Mesothelial cell of epicardium (in vitro differentiated cells): ENCODE measurements at places on chromosomes 13 and 19.

DNA sequence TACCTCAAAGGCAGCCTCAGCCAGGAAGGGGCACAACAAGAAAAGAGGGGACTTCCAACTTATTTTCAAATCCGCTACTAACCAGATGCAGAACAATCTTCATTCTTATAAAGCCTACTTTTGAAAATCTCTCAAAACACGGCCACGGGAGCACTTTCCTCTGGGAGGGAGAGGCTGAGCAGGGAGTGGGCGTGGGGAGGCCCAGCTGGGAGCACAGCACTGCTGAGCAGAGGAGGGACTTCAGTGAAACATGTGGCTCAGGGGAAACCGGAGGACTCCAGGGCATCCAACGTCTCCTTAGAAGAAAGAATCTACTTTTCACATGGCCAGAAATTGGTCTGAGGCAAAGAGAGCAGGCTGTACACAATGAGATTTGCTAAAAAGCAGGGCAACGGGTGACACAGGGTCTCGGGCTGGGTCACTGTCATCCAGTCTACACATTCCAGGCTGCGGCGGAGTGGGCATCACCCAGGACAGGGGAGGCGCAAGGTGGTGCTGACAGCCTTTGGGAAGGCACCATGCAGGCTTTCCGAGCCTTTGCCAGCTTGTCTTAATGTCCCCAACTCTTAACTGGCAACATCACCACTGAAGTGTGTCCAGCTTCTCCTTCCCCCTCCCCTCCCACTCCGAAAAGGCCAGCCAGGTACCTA, 117.1 kb downstream of the STK24 start:
- DNase-seq = no peak

- DNase-seq = no peak
Observed at GRCh38 chr13:99280166-99280565, 22.0 kb upstream of the GPR18 start.

DNA sequence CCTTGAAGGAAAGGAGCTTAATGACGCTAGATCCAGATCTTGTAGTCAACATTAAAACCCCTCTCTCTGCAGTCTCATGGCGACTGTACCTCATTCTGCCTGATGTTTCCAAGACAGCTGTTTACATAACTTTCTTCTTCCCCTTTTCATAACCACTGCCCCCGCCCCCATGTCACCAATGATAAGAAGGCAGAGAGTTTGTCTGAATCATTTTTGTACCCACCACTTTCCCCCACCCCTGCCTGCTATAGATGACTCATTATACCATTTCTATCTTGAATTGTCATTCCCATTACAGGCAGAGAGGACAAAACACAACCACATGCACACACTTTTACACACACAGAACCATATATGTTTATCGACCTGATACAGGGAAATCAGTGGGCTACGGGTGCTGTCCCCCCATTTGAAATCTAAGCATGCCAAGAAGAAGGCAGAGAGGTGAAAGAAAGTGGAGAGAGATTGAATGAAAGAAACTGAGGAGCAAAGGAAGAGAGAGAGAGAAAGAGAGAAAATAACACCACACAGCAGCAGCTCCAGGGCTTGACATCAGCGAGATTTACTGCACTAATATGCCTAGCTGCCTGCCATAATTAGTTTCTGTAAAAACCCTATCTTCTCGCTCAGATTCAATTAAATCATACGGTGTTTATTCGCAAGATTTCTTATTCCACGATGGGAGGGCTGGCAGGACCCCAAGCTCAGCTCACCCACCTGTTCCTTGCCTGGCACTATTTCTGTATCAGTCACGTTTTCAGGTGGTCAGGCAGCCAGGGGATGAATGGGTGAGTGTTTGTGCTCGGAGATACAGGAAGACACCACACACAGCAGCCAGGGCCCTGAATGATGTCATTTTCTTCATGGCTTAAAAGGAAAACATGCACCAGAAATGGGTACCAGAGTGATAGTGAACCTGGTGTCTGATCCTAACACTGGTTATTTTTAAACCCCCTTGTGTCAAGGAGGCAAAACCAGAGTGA, 114.3 kb upstream of the SERP2 start:
- no peak for DNase-seq

- DNase-seq = no peak
Observed at GRCh38 chr13:85728811-85729210, 70.4 kb downstream of the SLITRK6 start.

GRCh38 chr19:28881616-28882015, 331.3 kb downstream of the UQCRFS1 start:
- DNase-seq = no peak

- no peak for DNase-seq
Observed at GRCh38 chr13:48263196-48263595, 30.2 kb downstream of the ITM2B start.

GRCh38 chr19:15506074-15506571, 2.2 kb upstream of the CYP4F22 start:
- no peak for DNase-seq

DNA sequence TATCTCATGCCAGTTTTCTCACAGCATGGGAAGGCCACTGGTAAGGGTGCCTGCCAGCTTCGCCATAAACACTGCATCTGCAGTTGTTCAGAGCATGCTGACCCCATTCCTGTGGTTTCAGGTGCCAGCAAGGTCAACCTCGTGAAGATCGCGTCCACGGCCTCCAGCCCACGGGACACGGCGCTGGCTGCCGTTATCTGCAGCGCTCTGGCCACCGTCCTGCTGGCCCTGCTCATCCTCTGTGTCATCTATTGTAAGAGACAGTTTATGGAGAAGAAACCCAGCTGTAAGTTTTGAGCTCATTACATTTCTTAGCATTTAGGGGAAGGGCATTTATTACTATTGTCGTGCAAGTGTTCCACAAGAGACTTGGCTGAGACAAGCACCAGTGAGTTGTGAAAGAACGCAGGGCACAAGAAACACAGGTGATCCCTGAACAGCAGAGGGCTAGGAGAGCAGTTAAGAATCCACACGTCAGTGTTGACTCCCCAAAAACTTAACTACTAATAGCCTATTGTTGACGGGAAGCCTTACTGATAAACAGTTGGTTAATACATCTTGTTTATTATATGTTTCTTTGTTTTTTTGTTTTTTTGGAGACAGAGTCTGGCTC, 88.8 kb downstream of the TNFRSF19 start:
- DNase-seq = no peak

DNA sequence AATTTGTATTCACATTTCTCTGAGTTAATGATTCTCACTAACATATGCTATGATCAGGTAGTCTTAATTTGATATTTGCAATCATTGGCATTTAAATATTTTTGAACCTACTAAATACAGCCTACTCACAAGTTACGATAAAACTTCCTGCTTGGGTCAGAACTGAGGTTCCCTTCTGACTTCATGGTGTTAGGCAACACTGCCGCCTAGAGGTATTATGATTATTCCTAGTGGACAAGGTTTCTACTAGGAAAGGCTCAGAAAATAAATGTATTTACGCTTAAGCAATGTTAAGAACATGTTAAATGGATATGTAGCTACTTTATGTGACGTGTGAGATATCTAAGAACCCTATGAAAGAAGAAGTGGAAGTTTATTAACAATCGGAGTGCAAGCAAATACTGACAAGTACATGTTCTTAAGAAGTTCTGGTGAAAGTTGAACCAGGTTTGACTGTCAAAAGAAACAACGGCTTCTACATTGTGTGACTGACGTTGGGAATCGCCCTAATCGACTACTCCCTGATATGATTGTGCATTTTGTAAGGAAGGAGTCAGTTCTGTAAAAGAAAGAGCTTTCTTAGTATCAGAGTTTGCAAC, 1395.8 kb downstream of the SLITRK5 start:
- DNase-seq = no peak

DNA sequence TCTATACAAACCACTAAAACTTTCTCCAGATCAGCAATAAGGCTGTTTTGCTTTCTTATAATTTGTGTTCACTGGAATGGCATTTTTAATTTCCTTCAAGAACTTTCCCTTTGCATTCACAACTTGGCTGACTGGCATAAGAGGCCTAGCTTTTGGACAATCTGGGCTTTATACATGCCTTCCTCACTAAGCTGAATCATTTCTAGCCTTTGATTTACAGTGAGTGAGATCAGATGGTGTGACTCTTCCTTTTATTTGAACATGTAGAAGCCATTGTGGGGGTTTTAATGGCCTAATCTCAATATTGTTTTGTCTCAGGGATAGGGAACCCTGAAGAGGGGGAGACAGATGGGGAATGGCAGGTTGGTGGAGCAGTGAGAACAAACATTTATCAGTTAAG, 82.7 kb downstream of the FOXO1 start:
- DNase-seq = no peak

- no peak for DNase-seq
Observed at GRCh38 chr19:32349051-32349450, 3.6 kb downstream of the ZNF507 start.

DNA sequence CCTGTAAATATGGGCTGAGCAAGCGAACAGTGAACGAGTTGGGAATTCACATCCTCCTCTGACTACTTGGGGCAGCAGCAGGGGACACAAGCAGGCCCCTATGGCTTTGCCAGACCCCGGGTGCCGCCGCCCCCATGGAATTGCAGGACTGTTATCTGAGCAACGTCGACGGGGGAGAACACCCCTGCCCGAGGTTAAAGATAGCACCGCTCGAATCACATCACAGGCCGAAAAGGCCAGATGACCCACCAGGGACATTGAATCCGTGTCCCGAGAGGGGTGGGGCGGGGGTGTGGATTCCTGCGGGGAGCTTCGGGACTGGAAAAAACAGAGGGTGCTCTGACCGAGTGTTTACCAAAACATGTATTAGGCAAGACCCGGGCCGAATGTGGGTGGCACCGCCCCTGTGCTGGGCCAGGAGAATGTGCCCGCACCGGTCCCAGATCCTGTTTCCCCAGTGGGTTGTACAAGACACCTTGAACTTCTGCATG, 9.1 kb downstream of the FEM1A start:
- no peak for DNase-seq

DNA sequence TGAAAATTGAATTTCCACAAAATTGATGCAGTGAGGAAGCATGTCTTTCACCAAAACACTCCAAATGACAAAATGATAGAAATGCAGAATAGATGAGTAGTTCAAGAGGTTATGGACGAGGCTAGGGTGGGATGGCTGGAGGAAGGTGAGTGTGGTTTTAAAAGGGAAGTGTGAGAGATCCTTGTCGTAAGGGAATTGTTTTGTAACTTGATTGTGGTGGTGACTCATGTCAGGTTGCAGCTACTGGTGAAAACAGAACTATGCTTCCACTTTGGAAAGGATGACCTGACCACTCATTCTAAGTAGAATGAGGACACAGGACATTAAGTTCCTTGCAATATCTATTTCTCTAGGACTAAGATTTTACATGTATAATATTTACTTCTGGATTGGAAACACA, 345.7 kb downstream of the MTUS2 start:
- no peak for DNase-seq

DNA sequence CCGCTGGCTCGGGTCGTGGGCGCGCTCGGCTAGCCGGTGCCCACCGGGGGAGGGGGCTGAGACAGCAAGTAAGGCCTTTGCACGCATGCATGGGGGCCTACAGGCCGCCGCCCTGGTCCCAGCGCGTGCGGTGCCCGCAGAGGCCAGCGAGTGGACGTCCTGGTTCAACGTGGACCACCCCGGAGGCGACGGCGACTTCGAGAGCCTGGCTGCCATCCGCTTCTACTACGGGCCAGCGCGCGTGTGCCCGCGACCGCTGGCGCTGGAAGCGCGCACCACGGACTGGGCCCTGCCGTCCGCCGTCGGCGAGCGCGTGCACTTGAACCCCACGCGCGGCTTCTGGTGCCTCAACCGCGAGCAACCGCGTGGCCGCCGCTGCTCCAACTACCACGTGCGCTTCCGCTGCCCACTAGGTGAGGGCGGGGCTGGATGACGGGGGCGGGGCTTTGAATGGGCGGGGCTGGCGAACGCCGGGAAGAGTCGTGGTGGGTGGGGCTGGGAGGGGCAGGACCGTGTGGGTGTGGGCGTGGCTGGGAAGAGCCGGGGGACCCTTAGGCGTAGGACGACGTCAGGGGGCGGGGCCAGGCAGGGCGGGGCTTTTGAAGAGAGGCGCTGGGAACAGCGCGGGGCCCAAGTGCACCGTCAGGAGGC, 2.1 kb downstream of the CILP2 start:
- no peak for DNase-seq

DNA sequence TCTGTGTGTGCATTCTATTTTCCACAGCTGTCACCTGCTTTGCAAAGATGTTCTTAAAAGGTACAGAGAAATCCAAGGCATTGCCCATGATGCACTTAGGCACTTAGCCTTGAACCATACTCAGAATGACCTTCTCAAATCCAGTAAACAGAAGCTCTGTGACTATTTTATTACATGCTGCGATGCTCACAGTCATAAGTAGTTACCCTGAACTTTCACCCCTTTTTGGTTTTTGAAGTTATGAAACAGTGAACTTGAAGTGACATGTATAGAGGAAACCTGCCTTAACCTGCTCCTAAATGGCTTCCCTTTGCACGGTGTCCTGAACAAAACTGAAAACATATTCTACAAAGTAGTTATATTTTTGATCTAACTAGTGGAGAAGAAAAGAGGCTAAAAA, 100.4 kb downstream of the SLC10A2 start:
- DNase-seq = no peak

- no peak for DNase-seq
Observed at GRCh38 chr13:60757501-60758215, 360.6 kb downstream of the TDRD3 start.

- DNase-seq = peak; percentile 53
Observed at GRCh38 chr19:15280915-15281683, 48.9 kb upstream of the EPHX3 start.

DNA sequence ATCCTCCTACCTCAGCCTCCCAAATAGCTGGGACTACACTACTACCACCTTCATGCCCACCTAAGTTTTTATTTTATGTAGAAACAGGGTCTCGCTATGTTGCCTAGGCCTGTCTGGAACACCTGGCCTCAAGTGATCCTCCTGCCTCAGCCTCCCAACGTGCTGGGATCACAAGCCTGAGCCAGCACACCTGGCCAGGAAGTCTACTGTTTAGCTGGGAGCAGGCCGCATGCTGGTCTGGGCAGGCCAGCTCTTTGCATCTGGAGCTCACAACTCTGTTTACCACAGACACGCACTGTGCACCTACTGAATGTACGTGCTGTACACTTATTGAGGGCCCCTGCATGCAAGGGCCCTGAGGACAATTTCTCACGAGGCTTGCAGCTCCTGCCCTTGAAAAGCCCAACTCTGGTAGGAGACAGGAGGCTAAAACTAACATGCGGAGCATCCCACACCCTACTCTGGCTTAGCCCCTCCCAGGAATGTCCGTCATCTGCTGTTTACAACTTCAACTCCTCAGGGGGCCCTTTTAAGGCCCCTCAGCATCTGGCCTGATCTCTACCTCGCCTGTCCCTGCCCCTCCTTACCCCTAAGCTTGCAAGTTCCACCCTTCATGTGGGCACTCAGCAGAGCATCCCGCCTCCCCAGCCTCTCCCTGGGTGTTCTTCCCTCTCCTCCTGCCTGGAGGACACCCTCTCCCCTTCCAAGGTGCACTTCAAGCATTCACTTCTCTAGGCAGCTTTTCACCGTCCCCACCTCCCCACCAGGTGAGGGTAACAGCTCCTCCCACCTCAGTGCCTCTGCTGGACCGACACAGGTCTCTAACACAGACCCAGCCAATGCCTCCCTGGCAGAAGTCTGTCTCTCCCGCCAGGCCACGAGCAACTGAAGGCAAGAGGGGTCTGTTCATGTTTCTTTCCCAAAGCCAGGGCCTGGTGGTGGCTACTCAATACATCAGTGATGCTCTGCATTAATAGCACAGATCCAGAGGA, 114.2 kb upstream of the UQCRFS1 start:
- no peak for DNase-seq
